ENCODE measurements at places on chromosomes 3 and 15.

- DNase-seq: no peak
Measured at GRCh38 chr3:189157232-189158007, 14.4 kb upstream of the TPRG1 start.

DNA sequence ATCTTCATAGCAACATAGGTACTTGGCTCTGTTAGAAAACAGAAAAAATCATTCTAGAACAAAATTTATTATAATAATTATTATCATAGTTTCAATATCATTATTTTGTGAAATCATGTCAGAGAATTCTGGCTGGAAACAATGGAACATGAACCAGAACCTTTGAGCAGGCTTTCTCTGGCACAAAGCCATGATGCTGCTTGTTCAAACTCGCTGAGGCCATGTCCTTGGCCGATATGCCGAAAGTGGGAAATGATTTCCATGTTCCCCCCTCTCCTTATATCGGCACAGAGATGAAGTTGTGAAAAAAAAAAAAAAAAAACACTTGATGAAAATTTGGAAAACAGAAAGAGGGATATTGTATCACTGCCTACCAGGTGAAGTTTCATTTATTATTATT lies 49.0 kb upstream of the MRPL3 start:
- no peak for DNase-seq

DNA sequence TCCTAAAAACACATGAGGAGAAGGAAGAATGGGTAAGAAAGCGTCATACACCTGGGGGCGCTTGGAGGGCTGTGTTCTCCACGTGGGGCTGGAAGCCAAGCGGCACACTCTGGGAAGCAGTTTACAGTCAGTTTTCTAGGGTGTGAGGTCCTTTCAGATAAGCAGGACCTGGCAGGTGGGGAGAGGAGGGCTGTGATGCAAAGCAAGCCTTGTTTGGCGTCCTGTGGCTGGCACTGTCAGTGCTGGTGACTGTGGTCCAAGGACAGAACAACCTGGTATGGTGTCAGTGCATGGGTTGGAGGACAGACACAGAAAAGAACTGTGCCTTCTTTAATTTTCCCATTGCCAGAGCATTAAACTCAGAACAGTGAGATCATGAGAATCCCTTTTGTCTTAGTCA lies 260.7 kb upstream of the NR2E3 start:
- no peak for DNase-seq

DNA sequence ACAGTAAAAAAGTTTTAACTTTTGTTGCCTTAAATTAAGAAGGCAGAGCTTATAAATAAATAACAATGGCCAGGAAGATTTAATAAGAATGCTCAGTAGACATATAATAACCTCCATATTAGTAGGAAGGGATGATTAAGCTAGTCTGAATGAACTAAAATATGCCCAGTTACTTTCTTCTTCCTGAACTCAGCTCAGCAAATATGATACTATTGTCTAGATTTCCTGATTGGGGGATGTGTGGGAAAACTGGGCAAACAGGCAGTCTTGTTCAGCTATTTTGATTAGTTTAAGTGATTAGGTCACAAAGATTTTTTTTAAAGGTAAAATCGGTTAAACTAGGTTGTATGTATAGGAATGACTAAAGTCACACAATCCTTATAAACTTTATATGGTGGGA lies 167.2 kb upstream of the SLC2A2 start:
- no peak for DNase-seq

DNA sequence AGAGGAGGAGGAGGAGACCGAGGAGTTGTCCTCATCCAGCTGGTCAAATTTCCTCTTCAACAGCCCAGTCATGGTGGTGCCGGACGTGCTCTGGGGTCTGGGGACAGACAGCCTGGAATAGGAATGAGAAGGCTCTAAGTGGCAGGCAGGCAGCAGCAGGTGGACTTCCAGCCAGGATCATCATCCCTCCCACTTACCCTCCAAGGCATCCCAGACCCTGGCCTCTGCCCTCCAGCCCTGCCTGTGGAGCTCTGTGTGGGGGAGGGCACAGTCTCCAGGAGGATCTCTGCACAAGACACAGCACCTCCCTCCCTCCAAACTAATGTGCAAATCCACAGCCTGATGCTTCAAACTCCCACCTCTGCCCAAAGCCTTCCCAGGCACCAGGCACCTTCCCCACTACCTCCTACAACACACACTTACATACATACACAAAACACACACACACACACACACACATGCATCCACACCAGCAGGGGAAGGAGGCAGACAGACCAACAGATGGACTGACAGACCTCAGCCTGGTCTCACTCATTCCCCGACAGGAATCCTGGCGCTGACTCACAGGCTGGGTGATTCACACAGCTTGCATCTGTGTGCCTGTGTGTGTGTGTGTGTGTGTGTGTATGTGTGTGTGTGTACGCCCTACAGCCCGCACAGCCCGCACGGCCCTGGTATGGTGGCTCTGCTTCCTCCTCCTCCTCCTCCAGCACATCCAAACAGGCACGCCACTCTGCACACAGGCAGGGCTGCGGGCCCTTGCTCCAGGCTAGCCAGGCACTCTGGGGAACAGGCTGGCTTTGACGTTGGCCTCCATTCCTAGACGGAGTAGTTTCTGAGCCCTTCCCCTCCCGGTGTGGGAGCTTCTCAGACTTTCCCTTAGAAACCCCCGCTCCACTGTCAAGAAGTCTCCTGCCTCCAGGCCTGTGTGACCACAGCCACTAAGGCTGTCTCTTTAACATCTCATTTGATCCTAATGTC lies 6.5 kb downstream of the CSRNP1 start:
- DNase-seq: peak; percentile 57

- no peak for DNase-seq
Measured at GRCh38 chr15:45784656-45785055, 149.8 kb downstream of the SQOR start.

DNA sequence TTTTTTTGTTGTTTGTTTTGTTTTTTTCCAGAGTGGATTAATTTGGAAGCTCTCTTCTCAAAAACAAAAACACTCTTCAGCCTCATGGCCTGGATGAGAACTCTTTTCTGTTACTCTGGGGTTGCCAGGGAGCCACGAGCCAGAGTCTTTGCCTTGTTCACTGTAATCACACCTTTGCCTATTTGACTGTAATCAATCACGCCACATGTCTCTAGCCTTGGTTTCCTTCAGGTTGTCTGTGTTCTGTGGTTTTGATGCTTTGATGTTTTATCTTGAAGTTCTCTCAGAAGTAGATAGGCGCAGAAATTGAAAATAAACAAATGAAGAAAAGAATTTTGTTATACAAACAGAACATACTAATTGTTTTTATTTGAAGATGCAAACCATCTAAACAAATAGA lies 62.3 kb upstream of the IGF1R start:
- no peak for DNase-seq

GRCh38 chr3:112653881-112654300 lies 12.9 kb upstream of the CCDC80 start:
- DNase-seq: peak; percentile 31

GRCh38 chr3:118984699-118985098 lies 49.9 kb downstream of the IGSF11 start:
- DNase-seq: no peak

DNA sequence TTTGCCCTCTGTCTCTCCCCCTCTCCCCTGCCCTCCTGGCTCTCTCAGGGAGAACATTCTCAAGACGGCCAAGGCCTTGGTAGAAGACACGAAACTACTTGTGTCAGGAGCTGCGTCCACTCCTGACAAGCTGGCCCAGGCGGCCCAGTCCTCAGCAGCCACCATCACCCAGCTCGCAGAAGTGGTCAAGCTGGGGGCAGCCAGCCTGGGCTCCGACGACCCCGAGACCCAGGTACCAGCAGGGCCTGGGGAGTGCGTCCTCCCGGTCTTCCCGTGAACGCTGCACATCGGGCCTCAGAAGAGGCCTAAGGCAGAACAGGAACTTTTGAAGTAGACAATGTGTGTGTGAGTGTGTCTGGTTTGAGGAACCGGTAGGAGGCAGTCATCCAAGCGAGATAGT lies 245.4 kb upstream of the TPM1 start:
- DNase-seq: no peak

DNA sequence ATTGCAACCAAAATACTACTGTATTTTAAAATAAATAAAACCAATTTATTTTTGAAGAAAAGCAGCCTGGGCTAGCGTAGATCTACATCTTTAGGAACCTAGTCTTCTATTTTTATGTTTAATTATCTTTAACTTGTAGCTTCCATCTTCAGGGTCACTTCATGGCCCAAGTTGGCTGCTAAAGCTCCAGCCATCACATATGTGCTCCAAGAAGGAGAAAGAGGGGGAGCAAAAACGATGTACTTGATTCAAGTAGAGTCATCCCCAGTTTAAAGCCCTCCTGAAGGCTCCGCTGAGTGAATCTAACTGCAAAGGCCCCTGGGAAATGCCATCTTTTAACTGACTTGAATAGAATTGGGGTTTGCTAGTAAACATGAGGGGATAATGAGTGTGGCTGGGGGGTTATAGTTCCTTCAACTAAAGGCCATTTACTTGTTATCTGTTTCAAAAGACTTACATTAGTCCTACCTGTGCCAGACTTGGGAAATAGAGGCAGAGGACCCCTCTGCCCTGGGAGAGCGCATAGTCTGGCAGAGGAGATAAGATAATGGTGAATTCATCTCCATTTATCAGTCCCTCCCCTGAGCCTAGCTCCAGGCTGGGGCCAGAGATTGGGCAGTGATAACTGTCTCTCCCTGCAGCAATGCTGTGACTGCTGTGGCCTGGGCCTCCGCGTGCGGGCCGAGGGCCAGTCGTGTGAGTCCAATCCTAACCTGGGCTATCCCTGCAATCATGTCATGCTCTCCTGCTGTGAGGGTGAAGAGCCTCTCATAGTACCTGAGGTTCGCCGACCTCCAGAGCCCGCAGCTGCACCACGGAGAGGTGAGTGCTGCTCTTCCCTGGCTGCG lies 64.6 kb downstream of the FBLN2 start:
- DNase-seq: no peak

DNA sequence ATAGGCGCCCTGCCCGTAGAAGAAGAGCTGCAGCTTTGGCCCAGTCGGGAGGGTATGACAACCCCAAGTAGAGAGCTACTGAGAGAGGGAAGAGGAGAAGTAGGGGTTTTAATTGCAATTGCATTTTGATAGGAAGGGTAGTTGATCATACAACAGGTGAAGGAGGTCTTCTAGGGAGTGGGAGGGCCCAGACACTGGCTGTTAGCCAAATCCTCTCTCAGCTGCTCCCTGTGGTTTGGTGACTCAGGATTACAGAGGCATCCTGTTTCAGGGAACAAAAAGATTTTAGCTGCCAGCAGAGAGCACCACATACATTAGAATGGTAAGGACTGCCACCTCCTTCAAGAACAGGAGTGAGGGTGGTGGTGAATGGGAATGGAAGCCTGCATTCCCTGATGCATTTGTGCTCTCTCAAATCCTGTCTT lies 408.9 kb upstream of the THBS1 start:
- DNase-seq: peak; percentile 81

- DNase-seq: no peak
Measured at GRCh38 chr3:113409676-113410075, 31.6 kb downstream of the CFAP44 start.

- DNase-seq: no peak
Measured at GRCh38 chr3:127682561-127682960, 9.8 kb downstream of the ABTB1 start.

DNA sequence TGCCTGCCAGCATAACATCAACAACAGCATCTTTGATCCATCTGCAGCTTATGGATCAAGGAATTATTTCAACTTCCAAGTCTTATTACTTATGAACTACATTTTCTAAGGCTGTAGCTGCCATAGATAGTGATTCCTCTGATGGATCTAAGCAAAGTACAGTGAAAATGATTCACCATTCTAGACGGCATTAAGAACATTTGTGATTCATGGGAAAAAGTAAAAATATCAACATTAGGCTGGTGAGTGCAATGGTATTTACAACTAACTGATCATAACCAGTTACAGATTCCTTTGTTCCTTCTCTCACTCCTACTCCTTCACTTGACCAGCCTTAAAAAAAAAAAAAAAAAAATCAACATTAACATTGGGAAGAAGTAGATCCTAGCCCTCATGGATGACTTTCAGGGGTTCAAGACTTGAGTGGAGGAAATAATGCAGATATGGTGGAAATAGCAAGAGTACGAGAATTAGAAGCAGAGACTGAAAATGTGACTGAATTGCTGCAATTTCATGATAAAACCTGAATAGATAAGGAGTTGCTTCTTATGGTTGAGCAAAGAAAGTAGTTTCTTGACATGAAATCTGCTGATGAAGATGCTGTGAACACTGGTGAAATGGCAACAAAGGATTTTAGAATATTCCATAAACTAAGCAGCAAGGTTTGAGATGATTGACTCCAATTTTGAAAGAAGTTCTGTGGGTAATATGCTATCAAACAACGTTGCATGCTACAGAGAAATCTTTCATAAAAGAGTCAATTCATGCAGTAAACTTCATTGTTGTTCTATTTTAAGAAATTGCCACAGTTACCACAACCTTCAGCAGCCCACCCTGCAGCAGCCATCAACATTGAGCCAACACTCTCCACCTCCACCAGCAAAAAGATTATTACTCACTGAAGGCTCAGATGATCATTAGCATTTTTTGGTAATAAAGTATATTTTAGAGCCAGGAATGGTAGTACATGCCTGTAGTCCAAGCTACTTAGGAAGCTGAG lies 22.8 kb downstream of the SLC12A6 start:
- no peak for DNase-seq

DNA sequence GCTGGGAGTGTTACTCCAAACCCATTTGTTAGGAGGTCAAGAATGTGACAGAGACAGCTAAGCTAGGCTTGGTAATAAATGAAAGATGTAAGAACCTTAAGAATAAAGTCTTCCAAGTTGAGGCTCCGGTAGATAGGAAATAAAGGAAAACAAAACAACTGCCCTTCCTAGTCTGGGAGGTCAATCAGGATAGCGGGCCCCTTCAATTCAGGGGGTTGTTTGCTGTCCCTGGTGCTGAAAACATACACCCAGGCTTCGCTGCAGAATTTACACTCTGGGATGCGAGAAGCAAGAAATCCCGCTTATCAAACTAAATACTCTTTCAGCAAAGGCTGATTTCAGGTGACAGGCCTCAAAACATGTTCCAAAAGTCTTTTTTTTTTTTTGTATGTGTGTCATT lies 393.4 kb downstream of the NTRK3 start:
- peak; percentile 11 for DNase-seq

GRCh38 chr3:185797108-185797881 lies 27.5 kb downstream of the IGF2BP2 start:
- no peak for DNase-seq

DNA sequence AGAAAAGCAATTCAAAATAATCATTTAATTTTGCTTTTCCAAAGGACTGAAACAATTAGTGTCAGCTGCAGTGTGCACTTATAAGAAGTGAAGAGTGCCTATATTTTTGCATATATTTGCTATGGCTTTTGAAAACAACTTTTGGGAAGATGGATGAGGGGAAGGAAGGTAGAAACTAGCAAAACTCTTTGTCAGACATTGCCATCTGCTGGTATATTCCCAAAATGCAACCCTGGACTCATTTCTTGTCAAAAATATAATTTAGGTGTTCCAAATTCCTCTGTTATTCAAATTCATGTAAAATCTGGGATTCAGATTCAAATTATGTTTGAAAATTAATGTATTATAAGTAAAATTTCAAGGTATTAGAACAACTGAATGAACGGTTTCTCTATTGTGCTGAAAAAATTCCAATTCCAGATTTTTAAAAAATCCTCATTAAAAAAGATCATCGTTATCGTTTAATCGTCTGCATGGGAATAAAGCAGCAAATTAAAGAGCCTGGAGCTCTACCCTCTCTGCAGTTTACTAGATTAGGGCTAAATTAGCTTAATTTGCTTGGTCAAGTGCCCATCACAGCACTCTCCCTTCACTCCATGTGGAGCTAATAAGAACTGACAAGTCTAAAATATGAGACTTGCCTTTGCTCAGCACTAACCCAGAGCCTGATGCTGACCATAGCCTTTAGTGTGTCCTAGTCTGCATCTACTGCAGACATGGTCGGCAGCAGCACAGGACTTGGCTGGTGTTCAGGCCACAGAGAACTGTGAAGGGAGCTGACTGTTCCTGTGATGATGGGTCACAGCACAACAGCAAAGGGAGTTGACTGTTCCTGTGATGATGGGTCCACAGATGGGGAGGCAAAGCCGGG lies 67.9 kb upstream of the MITF start:
- peak; percentile 41 for DNase-seq
